ENCODE measurements at places on chromosomes 1 and 21.

DNA sequence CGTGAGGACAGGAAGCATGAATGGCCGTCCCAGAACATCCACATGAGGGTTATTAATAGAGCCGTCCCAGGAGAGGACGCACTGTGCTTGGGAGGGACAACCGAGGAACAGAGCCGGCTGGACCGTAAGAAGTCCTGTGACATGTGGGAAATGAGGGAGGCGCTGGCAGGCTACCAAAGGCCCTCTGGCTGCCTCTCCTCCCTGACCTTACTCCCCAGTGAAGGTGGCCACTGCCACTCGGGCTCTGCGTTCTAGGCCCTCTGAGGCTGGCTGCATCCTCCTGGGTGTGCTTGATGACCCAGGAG is 15.5 kb upstream of the NPPB start:
- DNase-seq, result peak; percentile 30

DNA sequence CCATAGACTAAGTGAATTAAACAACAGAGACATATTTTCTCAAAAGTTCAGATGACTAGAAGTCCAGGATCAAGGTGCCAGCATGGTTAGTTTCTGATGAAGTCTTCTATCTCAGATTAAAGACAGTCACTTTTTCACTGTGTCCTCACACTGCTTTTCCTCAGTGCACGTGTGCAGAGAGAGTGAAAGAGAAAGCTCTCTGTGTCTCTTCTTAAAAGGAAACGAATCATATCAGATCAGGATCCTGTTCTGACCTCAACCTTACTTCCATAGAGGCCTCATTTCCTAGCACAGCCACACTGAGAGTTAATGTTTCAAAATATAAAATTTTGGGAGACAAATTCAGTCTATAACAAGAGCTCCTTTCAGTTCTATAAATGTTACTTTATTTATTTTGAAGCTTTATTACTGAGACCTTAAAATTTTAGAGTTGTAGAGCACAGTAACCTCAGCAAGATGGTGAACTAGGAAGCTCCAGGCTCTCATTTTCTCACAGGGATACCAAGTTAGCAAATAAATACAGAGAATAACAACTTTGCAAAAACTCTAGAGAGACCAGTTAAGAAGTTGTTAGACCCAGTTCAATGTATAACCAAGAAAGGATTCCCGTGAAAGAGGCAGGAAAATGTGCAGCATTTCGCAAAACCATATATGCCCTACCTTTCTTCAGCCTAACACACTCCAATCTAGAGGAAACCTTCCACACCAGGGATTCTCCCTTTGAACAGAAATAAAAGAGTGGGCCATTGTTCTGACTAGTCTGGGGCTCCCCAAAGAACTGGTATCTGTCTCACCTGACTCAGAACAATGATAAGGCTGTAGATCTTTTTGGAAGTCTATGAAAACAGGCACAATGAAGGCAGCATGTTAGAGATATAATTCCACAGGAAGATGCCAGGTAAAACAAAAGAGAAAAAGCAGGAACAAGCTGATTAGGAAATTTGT is 372.2 kb downstream of the MRPL39 start:
- no peak for DNase-seq

- DNase-seq, result no peak
Measured at GRCh38 chr1:205232127-205232820, 4.5 kb downstream of the TMCC2 start.

GRCh38 chr1:12420171-12420570 is 190.3 kb downstream of the VPS13D start:
- no peak for DNase-seq

- DNase-seq, result no peak
Measured at GRCh38 chr1:97553971-97554370, 366.9 kb downstream of the DPYD start.

DNA sequence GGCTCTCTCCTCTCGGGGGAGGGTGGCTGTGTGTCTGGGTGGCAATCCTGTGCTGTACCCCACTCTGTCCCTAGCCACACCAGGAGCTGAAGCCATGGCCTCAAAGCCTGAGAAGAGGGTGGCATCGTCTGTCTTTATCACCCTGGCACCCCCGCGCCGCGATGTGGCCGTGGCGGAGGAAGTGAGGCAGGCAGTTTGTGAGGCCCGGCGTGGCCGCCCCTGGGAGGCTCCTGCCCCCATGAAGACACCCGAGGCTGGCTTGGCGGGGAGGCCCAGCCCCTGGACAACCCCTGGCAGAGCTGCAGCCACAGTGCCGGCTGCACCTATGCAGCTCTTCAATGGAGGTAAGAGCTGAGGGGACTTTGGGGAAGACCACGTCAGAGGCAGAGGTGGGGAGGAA is 6.3 kb downstream of the FBLIM1 start:
- no peak for DNase-seq

- no peak for DNase-seq
Measured at GRCh38 chr21:34984356-34985058, 64.6 kb downstream of the RUNX1 start.

GRCh38 chr1:204359474-204360255 is at the start of gene PLEKHA6:
Gene PLEKHA6 (minus strand): TSS chr1:204359929. CDS start chr1:204273727, 86,202 bp downstream.
- DNase-seq, result no peak

DNA sequence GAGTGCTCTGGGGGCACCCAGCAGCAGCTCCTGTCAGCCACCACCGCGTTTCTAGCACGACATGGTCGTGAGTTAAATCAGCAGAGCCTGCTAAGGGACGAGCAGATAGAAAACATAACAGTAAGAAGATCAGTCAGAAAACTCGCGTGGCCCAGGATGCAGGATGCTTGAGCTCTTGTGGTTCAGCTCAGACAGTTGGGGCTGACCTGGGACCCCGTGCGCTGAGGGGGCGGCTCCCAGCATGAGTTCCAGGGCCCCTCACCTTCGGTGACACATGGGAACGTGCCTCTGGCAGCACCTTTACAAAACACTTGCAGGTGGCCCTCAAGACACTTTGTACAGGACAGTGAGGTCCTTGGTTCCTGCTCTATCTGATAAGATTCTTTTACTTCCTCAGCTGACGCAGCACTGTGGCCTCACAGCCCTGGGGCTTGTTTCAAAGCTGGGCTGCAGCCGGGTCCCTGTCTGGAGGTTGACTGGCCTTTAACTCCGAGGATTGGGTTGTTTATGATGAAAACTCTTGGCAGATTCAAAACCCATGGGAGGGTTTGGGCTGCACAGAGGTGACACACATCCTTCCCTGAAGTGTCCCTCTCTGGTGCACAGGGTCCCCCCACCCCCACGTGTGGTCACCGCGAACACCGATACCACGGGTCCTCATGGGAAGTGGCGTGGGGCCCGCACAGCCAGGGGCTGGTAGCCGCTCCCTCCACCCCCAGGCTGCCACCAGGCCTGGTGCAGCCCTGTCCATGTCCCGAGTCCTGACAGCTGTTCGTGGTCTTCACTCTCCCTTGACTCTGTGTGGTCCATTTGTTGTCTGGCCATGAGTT is 65.3 kb upstream of the COL6A1 start:
- DNase-seq, result no peak

GRCh38 chr1:206029484-206029883 is 5.8 kb upstream of the CTSE start:
- DNase-seq, result peak; percentile 93

DNA sequence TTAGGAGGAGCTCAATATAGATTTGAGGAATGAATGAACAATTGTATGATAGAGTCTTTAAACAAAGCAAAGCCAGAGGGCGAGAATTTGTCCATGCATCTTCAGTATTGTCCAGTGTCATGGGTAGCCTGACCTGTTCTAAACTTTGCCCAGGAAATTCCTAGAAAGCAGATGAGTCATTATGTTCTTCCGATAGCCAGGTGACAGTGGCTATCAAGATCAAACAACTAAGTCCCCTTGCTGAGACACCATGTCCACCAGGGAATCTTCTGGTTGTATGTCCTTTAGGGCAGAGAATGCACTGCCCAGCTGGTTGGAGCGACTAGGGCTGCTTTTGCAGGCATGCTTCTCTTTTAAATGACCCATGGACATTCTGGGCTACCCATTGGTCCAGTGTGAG is 1.8 kb upstream of the SLC26A9 start:
- DNase-seq, result no peak

- DNase-seq, result no peak
Measured at GRCh38 chr1:92045766-92046495, 16.1 kb downstream of the EPHX4 start.

GRCh38 chr1:21149430-21149854 is 27.3 kb downstream of the EIF4G3 start:
- no peak for DNase-seq

DNA sequence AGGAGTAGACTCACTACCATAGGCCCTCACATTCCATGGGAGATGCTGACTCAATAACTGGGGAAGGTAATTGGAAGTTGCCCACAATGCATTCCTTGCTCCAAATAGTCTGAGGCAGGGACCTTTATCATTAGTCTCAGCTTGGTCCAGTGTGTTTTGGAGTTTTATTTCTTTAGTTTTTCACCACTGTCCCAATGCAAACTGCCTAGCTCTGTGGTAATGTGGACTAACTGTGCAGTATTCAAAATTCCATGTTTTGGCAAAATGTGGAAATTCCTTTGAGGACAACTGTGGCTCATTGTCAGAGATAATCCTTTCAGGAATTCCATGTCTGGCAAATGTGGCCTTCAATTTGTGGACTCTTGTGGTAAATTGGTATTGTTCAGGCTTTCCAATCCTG is 78.1 kb upstream of the PAPPA2 start:
- DNase-seq, result no peak

- no peak for DNase-seq
Measured at GRCh38 chr21:43916076-43916475, 51.1 kb downstream of the AGPAT3 start.

DNA sequence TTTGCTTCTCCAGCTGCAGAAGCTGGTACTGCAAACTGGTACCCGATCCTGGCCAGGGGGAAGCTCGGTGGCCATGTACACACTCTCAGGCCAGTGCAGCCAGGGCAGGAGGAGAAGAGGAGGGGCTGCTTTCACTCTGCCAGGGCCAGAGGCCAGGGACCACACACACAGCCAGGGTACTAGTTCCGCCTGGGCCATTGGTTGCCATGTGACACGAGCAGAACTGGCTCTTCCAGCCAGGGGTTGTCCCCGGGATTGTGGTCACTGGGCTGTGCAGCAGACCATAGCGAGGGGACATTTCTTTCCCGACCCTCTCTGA is 3.7 kb upstream of the SHISAL2A start:
- DNase-seq, result peak; percentile 86

GRCh38 chr1:180848191-180848590 is 64.5 kb upstream of the KIAA1614 start:
- no peak for DNase-seq

DNA sequence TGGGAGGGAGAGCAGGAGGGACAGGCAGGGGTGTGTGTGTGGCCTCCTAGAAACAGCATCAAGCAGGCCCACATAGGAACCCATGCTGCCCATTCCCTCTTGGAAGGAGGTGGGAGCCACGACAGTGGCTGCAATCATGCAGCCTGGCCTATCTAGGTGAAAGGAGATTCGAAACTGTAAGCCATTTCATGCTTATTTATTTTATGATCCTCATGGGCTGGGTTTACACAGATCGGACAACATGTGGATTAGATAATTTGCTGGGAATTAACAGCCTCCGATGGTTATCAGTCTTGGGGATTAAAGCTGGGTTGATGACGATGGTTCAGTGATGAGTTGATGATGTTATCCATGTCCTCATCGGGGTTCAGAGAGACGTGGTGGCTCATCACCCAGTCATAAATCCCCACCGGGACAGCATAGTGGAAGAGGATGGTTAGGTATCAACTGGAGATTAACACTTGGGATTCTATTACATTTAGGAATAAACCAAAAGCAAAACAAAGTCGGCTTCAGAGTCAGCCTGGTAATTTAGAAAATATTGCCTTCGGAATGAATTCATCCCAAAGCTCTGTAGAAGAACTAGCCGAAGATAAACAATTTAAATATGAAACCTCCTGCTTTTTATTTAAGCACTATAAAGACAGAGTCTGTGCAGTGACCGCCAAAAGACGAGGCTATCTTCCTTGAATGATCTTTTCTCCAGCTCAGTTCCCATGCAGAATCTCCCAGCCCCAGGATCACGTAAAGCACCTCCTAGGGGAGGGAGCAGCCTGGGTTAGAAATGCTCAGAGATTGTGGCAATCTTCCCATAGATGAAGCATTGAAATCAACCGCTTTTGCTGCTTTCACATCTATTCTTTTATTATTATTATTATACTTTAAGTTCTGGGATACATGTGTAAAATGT is 252.8 kb downstream of the FOXD2 start:
- no peak for DNase-seq

DNA sequence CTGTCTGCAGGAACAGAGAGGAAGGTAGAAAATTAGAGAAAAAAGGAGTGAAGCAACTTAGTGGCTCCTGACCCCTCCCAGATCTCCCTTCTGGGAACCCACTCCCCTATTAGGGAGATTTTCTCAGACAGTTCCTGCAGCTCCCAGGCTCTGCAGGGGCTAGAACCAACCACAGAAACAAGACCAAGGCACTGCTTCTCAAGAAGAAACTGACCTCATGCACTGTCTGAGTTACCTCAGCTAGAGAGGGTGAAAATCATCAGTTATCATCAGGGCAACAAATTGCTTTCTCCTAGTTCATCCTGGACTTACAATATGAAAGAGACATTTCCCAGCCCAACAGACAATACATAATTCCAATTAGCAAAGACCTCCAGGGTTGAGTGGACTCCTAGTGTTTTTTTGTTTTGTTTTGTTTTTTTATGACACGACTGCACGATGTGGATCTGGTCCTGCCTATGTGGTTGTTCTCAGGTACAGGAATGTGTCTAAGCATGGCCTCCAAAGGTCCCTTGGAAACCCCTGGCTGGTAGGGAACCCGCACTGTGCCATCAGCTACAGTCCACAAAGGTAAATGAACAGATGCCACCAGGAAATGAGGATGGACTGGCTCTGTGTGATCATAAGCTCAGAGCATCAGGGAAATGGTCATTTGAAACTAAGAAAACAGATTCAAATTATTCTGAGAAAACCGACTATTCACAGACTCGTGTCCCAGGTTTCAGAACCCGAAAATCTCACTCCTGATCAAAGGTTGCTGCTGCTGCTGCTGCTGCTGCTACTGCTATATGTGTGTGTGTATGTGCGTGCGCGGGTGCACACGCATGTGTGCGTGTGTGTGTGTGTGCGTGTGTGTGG is 65.3 kb downstream of the LAMC2 start:
- no peak for DNase-seq
